Ovary (tissue), 10 donors: ENCODE measurements at places on chromosomes 7 and 10.

DNA sequence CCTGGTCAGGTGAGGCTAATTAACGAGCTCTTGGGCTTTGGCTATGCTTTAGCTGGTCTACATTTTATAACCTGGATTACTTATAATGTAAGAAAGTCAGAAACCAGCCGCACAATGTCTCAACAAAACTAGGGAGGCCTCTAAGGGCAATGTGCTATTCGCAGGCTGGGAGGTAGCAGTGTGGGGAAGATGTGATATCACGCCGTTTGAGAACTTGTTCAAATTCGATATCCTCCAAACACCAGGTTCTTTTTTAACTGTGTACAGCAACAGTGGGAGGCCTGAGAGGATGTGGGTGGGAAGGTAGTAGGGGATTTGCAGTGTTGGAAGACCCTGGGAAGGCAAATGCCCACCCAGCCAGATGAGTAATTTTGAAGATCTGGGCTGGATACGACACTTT, 184.5 kb downstream of the JAZF1 start:
- no peak for DNase-seq

DNA sequence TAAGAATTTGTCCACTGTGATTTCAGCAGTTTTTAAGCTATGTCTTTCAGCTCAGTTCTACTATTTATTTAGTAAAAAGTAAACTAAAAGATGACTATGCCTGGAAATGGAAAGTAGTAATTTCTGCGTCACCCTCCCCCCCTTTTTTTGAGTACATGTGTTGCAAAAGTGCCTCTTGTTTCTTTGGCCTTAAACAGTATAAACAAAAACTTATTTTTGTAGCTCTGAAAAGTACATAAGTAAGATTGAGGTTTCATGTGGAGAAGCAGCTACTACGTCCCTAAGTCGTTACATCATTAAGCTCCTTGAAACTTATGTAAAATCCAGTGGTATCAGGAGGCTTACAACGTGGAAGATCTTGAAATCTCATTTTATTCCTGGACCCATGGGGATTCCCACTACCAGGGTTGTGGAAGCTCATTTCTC, 46.3 kb upstream of the HBP1 start:
- DNase-seq, result no peak

DNA sequence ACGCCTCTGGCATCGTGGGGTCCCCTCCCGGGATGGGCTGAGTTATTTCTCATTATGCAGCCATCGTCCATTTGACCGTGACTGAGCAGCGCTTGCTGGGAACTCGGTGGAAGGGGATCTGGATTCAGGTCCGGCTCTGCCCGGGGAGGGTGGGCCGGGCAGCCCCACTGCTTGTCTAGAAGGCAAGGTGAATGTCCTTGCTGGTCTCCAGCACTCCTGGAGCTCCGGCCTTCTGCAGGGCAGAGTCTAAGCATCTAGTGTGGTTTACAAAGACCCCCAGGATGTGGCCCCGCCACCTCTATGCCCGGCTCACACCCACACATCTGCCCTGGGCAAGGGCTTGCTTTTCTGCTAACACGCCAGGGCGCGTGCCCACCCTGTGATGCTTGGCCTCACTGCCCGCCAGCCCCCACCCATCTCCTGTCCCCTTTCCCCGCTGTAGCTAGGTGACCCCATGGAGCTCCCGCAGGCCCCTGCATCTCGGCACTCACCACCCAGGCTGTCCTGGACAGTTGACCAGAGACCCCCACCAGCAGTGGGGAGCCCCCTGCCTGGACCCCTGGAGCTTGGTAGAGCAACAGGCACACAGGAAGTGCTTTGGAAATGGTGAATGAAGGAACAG, 151.0 kb upstream of the CHST15 start:
- DNase-seq, result no peak

DNA sequence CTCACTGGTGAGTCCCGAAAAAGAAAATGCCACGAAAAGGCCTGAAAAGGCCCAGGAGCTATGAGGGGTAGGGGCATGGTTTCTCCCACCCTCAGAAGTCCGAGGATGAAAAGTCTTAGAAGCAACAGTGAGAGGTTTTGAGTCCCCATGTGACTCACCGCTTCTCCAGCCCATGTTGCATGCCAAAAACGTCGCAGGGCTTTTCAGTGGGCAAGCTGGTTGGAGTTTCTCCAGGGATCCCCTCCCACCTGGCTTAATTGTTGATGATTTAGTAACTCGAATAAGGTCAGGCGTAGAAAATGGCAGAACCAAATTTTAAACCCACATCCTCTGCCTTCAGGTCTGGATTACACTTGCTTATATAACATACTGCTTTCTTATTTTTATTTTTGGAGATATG, 96.3 kb upstream of the ARMC3 start:
- no peak for DNase-seq

GRCh38 chr10:71974489-71975021, 10.4 kb downstream of the CHST3 start:
- peak; percentile 38 for DNase-seq

DNA sequence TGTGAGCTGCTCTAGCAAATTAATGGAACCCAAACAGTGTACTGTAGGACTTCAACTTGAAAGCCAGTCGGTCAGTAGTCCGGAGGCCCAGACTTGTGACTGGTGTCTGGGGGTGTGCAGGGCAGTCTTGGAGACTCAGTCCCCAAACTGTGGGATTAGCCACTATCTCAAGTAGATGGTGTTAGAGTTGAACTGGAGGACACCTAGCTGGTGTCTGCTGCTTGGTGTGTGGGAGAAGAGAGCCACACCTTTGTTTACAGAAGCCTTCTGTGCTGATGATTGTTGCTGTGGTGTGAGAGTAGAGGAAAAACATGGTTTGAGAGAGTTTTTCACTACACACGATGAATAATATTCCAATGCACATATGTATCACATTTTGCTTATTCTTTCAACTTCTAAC, 47.4 kb downstream of the CUL2 start:
- no peak for DNase-seq

DNA sequence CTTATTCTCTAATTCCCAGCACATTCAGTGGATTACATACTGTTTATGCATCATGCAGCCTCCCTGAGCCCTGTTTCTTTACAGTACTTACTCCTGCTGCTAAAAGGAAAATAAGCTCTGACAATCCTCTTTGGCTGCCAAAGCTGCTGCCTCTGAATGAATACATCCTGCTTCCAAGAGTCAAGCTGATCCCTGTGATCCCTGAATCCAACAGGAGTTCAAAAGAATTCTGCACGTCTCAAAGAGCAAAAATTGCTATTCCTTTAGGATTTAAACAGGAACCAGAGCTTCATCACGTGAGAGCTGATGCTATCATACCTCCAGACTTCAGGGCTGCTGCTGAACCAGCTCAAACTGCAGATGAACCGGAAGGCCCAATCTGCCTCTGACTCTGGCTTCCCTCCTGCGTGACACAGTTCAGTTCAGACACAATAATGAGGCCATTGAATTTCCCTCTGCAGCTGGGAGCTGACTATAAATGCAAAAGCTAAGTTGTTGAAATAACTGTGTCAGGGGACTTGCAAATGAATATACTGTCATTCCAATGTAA, 851.0 kb upstream of the PHF14 start:
- no peak for DNase-seq

GRCh38 chr10:22713853-22714478, 412 bp downstream of the PIP4K2A start:
- no peak for DNase-seq

DNA sequence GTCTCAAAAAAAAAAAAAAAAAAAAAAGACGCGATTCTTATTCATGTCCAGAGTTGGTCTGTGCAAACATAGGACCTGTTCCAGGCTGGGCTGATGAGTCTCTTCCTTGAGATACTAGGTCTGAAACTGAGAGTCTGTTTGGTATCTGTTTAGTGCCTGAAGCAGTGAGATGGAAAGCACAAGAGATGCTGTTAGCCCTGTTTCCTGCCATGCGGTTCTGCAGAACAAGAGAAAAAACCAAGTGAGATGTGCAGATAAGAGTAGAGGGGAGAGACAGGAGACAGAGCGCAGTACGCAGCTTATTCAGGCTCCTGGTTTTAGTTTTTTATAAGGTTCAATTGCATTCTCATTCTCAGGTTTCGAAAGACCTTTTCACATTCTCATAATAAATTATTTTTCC, 85.8 kb upstream of the PRKCQ start:
- no peak for DNase-seq

DNA sequence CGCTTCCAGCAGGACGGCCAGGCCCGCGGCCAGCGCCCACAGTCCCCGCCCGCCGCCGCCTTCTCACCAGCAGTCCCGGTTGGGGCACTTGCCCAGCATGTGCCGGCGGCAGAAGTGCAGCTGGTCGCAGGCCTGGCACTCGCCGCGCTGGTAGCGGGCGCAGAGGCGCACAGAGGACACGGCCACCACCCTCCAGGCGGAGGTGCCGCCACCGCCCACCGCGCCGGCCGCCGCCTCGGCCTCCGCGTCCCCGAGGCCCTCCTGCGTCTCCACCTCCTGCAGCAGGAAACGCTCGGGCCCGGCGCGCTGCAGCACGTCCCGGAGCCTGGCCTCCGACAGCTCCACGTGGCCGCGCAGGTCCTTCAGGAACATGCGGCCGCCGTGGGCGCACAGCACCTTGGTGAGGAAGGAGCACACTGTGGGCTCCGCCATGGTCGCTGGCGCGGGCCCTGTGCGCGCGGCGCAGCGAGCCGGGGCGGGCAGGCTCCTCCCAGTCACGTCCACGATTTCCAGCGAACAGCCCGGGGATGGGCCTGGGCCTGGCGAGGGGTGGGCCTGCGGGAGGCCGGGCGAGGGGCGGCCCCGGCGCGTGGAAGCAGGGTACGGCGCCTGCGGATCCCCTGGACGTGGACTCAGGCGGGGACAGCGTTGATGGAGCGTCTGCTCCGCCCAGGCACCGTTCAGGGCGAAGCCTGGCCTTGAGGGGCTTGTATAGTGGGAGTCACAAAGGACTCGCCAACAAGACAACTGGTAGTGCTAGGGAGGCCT, at the start of gene ZC3HAV1L:
ZC3HAV1L (minus strand) TSS at position 457 of the 768 bp plus-strand sequence; CDS start at position 432, 25 bp downstream.
- peak; percentile 78 for DNase-seq

DNA sequence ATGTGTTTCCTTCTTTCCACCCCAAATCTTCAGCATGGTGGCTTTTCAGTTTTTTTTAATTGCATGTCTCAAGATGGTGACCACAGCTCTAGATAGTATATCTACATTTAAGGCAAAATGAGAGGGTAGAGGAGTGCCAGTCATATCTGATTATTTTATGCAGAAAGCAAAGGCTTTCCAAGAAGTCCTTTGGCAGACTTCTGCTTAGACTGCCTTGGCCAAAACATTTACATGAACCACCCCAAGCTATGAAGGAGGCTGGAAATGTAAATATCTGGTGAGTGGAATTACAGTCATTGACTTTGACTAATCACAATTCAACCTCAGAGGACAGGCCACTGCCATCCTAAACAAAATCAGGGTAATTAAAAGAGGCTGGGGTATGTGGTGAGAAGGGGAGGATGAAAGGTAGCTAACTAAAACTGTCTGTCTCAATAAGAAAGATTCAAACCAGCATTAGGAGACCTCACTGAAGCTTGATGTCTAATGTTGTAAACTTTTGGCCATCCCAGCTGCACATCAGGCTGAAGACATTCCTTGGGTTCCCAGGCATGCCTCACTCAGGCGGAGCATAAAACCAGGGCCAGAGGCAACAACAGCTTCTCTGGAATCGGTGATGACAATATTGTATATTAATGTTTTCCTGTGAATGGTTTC, 53.4 kb downstream of the PPP1R3C start:
- DNase-seq, result no peak

GRCh38 chr10:4623200-4623599, 202.8 kb upstream of the AKR1E2 start:
- no peak for DNase-seq

DNA sequence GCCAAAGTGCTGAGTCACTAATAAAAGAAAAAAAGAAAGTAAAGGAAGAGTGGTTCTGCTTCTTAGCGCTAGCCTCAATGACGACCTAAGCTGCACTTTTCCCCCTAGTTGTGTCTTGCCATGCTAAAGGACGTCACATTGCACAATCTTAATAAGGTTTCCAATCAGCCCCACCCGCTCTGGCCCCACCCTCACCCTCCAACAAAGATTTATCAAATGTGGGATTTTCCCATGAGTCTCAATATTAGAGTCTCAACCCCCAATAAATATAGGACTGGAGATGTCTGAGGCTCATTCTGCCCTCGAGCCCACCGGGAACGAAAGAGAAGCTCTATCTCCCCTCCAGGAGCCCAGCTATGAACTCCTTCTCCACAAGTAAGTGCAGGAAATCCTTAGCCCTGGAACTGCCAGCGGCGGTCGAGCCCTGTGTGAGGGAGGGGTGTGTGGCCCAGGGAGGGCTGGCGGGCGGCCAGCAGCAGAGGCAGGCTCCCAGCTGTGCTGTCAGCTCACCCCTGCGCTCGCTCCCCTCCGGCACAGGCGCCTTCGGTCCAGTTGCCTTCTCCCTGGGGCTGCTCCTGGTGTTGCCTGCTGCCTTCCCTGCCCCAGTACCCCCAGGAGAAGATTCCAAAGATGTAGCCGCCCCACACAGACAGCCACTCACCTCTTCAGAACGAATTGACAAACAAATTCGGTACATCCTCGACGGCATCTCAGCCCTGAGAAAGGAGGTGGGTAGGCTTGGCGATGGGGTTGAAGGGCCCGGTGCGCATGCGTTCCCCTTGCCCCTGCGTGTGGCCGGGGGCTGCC, at the start of gene IL6:
IL6 (plus strand) TSS at position 294 of the 807 bp plus-strand sequence; CDS start at position 357, 63 bp downstream.
- DNase-seq, result peak; percentile 88

- no peak for DNase-seq
Observed at GRCh38 chr10:120735773-120736371, 115.3 kb upstream of the WDR11 start.
